DMS79 (cell line): ENCODE measurements at places on chromosomes 4 and X.
A peak's percentile ranks its signal among the peaks of the same experiment; 100 is the strongest.

DNA sequence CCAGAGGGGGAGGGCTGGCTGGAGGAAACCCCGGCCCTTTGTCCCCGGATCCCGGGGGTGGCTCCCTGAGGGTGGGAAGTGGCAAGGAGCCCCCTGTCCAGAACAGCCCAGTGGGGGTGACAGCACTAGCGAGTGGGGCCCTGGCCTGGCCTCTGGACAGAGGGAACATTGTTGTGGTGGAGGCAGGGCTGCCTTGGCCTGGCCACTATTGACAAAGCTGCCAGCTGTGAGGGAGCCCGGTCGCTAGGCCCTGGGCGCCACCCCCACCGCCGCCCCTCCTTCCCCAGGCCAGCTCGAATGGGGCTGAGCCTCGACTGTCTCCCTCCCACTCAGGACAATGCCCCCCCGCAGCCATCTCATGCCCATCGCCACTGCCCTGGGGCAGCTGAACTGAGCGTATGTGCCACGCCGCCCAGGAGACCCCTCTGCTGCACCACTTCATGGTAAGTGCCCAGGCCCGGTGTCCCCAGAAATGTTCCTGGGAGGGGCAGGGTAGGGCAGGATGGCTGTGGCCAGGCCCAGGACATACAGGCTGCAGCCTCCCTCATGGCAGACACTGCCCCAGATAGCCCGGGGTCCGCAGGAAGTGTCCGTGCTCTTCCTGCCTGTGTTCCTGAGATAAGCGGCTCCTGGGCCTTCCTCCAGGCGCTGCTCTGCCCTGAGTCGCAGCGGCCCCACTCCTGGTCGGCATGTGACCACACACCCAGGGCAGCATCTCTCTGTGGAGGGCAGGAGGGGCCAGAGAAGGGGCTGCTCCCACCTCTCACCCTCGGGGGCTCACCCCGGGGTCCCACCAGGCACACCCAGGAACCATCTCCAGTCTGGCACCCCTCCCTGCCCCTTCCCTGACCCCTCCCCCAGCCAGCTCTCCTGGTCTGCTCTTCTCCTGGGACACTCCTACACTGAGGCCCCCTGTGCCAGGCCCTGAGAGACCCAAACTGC, 1.4 kb downstream of the PLXNB3 start:
- no peak for DNase-seq

- no peak for DNase-seq
Measured at GRCh38 chr4:56134266-56134665, 185.5 kb downstream of the CEP135 start.

GRCh38 chrX:139851730-139852129, 81.1 kb downstream of the ATP11C start:
- no peak for DNase-seq

DNA sequence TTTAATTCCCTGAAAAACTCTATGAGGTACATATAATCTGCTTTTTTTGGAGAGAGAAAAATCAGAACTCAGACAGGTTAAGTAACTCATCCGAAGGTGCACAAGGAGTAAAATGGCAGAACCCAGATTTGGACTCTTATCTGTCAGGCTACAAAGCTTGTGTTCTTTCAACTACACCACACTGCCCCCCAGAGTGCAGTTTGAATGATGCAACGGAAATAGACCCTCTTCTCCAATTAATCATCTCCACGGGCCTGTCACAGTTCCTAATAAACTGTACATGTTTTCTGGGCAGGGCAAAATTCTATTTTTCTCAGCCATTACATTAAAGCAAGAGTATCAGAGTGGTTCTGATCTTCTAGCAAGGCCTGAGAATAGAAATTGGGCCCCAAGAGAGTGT, 35.3 kb upstream of the DCX start:
- no peak for DNase-seq

GRCh38 chrX:16081357-16081756, 42.0 kb upstream of the GRPR start:
- DNase-seq = no peak

- no peak for DNase-seq
Measured at GRCh38 chr4:163590619-163591264, 96.3 kb downstream of the TMA16 start.

DNA sequence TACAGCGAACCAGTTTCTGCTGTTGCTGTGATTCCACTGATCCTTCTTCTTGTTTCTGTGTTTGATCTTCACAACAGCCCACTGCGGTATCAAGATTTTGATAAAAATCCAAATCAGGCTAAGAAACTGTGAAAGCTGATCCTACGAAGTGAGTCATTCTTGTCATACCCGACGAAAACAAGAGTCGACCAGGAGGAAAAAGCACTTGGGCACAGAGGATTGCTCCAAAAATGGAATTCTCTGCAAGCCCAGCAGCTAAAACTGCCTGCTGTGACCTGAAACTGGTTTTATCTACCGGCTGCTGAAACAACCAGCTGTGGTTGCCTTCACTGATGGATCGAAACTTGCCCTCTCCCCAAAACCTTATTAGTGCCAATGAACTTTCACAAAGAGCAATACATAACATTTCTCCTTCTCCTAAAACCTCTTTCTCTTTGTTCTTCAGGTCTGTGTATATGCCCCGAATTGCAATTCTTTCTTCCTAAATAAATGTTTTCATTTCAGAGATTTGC, 607.0 kb upstream of the PRKX start:
- no peak for DNase-seq

DNA sequence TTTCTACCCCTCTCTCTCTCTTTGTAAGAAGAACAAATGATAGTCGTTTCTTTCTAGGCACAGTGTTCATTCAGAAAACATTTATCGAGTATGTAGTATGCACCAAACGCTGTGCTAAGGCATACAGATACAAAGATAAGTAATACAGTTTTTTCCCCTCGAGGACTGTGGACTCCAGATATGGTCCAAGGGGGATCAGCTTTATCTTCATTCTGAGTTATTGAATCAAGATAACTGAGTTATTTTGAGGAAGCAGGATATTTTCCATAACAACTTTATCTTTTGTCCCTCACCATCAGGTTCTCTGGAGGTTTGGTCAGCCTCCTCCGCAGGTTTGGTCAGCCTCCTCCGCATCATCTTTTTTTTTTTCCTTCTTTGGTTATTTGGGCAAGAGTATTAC, 15.0 kb downstream of the EREG start:
- DNase-seq = no peak

DNA sequence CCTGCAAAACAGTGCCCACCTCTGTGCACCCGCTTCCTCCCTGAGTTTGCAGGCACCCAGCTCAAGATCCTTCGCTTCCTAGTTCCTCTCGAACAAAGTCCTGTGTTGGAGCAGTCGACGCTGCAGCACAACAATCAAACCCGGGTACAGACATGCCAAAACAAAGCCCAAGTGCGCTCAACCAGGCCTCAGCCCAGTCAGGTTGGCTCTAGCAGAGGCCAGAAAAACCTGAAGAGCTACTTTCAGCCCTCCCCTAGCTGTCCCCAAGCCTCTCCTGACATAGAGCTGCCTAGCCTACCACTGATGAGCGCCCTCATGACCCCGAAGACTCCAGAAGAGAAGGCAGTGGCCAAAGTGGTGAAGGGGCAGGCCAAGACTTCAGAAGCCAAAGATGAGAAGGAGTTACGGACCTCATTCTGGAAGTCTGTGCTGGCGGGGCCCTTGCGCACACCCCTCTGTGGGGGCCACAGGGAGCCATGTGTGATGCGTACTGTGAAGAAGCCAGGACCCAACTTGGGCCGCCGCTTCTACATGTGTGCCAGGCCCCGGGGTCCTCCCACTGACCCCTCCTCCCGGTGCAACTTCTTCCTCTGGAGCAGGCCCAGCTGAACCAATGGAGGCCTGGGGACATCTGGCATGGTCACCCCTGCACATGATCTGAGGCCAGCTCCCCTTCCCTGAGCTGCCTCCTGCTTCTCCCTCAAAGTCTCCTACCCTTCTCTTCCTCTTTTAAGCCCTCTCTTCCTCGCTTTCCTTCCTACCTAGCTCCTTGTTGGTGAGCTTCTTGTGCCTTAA, 6.9 kb downstream of the APEX2 start:
- no peak for DNase-seq

DNA sequence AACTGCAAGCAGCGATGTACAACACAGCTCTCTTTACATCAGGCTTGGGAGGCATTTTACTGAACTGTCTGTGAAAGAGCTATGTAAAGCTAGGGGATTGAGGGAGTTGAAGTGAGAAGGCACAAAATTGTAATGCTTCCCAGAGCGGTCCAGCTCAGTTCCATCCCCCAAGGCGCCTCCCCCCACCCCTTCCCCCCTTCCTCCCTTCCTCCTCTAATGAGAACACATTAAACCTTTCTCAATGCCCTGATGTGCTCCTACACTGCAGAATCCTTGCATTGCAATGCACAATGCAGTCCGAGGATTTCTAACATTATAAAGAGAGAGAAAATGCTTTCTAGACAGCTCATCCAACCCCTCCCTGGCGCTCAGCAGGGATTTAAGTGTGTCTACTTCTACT, 73.9 kb downstream of the CXXC4 start:
- no peak for DNase-seq

- DNase-seq = peak; percentile 42
Measured at GRCh38 chr4:10180927-10181744, 64.5 kb upstream of the WDR1 start.

DNA sequence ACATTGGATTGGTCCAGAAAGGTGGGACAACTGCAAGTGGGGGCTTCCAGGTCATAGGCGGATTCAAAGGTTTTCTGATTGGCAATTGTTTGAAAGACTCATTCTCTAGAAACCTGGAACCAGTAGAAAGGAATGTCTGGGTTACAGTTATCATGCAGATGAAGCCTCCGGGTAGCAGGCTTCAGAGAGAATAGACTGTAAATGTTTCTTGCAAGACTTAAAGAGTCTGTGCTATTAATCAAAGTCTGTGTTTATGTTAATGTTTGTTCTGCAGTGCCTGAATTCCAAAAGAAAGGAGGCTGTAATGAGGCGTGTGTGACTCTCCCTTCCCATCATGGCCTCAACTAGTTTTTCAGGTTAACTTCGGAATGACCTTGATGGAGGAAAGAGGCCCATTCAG, 43.9 kb upstream of the GC start:
- no peak for DNase-seq
